ENCODE measurements at places on chromosomes 4 and X. TPM values are rescaled to one million over a fixed set of nuclear protein-coding genes. Genes with fewer than 3 reads are reported as not detected.
A peak's percentile ranks its signal among the peaks of the same experiment; 100 is the strongest.

FANCB gene
- total RNA-seq: 1.6 TPM

DNA sequence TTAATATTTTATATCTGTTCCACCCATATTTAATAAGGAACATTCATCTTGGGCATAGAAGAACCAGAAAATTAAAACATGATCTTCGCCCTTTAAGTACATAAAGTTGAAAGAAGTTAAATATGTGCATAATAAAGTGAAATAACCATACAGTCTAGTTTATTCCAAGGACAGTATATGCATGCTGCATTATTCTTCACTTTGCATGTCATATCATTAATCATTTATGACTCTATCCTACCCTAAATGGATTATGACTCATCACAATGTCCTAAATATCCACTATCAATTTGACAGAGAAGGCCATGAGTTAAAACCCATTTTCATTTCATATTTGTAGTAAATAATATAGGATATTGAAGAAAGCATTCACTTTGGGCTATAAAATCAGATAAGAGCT lies 576.5 kb upstream of the GNPDA2 start:
- DNase-seq: no peak

GRCh38 chr4:14386196-14386595 lies 616.1 kb upstream of the CPEB2 start:
- DNase-seq: no peak

DNA sequence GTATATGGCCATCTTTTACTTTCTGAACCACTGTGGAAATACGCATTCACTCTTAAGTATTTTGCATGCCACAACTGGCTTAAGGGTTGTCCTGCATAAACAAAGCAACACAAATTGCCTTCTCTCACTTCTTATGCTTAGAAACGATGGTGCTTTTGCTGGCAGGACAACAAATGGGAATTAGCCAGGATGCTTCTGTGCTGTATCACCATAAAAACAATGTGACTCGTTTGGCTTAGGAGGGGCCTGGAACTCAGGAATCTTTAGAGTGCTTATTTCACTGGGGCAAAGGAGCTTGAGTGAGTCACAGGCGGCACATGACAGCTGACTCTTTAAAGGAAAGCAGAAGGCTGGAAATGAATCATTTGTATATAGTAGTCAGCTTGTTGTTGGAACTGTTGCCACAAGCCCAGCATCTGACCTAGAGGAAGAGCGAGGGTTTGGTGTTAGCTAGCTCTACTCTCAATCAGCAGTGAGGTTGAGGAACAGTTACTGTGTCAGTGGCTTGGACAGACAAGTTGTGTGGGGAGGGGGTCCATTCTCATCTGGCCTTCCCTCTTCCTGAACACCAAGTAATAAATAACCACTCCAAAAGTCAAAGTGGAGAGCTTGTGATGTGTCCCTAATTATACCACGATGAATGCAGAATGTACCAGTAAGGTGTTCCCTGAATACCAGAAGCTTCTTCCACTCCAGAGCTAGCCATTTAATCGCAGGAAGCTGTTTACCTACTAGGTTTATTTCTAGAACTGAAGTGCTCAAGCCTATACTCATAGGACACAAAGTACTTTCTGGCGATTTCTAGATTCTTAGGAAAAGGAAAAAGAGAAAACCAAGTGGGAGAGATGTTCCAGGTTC lies 293.1 kb downstream of the CAMK2D start:
- no peak for DNase-seq

DNA sequence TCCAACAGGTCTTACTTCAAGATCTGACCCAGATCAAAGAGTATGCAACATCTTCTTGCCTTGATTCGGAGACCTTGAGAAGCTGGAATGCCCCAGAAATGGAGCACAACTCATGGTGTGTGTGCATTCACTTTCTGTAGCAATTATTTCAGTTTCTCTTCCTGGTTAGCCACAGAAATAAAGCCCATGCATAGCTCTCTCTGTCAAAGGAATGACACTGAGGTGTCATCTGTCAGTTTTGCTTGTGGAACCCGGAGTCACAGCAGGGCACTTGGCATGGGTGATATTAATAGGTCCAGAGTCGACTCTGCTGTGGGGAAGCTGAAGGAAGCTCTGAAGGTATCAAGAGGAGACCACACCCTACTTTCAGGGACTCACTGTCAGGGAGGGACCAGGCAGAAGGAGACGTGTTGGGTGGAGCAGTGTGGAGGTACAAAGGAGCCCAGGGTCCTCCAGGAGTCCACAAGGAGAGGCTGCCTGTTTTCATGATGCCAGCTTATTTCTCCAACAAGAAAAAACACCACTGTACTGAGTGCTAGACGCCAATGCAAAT lies 10.7 kb downstream of the CLNK start:
- no peak for DNase-seq

- no peak for DNase-seq
Observed at GRCh38 chr4:94221916-94222315, 14.3 kb downstream of the SMARCAD1 start.

DNA sequence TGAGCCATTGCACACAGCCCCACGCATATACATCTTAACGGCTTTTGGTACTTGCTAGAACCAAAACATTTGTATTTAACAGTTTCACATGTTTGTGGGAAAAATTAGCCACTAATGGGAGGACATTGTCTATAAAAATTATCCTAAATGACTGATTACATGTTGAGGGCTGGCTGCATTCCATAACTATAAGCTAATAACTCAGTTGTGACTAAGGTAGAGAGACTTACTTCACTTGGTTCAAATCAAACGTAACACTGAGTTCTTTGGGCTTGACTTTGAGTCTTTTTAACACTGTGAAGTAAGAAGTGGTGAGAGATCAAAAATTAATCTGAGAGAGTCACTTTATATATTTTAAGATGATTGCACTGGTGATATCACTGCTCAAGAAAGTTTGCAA lies 47.9 kb upstream of the PGRMC2 start:
- no peak for DNase-seq

KIT gene
- 0.05 TPM for total RNA-seq

ARAP2 gene
- total RNA-seq: 63.4 TPM

DNA sequence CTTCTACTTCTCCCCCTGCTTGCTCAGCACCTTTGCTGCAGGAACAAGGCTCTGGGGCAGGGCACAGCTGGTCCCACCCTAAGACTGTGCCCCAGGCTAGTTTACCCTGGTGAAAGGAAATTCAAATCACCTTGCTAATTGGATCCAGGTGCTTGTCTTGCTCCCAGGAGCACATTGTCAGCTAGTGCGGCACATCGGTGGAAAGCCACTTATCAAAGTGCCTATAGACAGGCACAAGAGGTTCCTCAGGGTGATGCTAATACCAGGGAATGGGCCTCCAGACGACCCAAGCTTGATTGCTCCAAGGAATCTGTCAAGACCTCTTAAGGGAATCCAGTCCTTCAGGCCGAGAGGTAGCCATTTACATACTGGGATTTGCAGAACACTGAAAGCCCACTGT lies 64.5 kb upstream of the PRPS1 start:
- DNase-seq: no peak

DNA sequence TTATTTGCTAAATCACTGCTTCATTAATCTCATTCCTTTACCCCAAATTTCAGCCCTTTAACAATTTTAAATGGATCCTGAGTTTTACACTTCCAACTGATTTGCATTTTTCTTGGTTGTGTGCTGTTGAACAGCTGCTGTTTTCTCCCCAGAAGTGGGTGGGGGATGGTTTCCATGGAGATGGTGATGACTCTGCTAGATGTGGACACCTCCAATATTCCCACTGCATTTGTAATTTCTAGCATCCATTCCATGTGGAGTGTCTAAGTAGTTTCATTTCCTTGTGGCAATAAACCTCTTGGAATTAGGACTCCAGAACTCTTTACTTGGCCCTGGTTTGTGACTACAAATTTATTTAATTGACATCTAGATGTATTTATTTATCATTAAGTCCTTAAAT lies 330.4 kb downstream of the GBA3 start:
- no peak for DNase-seq

DNA sequence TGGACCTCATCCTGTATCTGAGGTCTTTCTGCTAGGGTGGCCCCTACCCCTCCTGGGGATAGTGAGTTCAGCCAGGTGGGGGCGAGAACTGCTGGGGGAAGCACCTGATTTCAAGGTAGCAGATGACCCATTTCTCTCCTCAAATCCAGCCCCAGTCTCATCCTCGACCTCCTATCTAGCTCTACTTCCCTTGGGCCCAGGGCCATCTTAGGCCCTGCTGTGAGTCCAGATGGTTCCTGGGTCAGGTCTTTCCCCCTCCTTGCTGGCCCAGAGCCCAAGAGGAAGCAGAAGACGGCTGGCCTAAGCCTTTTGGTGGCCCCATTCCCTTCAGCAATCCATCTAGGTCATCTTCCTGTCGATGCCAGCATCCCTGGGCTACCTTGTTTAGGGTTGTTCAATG lies 3.3 kb downstream of the CDK16 start:
- no peak for DNase-seq

GRCh38 chr4:147019091-147019490 lies 73.4 kb upstream of the TTC29 start:
- DNase-seq: peak; percentile 50

GRCh38 chrX:84690228-84690627 lies 188.0 kb upstream of the HDX start:
- DNase-seq: no peak

DNA sequence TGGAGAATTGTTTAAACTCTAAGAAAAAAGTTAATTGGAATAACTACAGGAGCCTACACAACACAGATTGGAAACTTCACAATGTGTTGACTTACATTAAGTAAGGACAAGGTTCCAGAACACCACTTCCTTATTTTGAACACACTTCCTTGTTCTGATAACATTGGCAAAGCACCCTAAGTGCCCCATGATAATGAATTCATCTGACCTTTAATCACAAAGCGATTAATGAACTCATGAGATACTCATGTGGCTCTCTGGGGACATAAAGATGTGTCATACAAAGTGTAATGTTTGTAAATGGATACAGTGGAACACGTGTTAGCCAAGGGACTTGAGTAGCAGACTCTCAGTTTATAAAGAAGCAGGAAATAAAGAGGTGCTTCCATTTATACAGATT lies 69.0 kb upstream of the ATOH1 start:
- no peak for DNase-seq

- DNase-seq: no peak
Observed at GRCh38 chr4:43560047-43560446, 667.5 kb downstream of the GRXCR1 start.

DNA sequence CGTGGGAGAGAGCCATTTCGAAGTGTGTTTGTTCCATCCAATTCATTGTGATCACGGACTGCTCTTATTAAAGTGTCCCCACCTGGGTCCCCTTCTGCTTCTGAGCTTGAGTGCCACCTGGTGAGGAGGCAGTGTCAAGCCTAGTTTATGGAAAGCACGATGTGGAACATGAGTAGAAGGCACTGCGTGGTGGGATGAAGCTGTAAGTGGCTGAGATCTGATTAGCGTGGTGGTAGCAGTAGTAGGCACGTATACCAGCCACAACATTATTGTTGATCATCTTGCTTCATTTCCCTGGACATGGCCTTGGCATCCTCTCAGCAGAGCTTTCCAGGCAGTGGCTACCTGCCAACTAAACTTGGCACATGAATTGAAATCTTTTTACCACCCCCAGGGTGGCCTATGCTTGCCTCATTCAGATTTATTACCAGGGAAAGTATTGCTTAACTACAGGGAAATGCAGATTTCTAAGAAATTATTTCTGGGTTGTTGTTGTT lies 46.4 kb downstream of the GPAT3 start:
- no peak for DNase-seq

Data from CD4-positive, alpha-beta T cell (primary cell).